ENCODE measurements at places on chromosomes 1 and 21.

DNA sequence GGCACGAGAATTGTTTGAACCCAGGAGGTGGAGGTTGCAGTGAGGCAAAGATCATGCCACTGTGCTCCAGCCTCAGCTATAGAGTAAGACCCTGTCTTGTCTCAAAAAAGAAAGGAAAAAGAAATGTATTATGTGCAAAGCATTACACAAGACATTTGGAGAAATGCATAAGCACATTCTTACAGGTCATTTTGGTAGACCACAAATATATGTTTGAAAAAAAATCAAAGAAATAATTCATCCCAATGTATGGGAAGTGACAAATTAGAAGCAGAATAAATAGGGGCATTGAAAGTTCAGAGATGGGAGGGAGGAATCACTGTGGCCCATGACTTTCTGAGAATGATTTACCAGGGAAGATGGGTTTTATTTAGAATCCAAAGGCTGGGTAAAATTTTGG lies 283.5 kb upstream of the ADAMTS5 start:
- no peak for DNase-seq

DNA sequence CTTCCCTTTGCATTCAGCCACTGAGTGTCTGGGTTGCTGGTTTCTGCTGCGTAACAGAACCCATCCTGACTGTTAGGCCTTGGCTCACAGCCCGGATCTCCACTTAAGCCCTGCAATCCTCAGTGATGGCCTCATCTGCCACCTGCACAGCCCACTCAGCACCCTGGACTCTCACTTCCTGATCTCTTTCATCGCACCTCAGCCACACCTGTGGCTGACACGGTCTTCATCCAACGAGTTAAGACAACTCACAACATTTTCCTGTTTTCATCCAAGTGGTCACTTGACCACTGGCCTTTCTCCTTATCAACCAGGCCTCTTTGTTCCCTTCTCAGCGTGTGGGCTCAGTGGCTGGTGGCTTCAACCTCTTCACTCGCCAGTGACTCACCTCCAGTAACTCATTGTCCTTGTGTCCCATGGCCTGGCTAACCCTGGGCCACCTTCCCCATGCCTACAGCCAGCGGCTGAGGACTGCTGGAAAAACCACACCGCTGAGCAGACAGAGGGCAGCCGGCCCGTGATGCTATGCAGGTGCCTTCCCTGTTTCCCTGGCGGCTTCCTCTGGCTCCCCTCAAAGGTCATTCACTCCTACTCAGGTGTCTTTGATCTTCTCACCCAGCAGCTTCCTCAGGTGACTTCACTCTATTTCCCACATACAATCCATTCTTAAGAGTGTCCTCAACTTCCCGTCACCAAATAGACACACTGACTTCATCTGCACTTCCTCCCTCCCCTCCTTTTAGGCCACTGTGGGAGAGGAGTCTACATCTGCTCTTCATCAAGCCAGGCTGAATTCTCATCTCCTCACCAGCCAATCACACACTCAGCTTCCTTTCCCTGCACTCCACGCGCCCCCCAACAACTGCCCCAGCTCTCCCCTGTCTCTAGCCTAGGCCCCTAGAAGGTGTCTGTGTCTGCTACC lies 19.9 kb upstream of the EDN2 start:
- DNase-seq: no peak

- no peak for DNase-seq
Measured at GRCh38 chr1:21517161-21517589, 8.0 kb downstream of the ALPL start.

DNA sequence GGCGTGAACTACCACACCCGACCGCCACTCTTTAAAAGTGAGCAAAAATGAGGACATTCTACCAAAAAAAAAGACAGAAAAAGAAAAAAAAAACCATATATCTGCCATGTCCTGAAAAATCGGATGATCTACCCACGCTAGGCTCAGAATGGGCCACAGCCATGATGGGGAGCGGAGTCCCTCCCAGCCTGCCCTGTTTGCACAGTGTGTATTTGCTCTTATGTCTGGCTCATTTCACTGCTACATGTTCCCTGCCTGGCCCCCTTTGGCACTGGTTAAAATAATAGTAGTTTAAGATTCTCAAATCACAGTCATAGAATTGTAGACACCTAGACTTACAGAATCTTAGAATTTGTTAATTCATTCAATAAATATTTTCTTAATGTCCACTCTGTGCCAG lies 121.9 kb downstream of the PTPRU start:
- no peak for DNase-seq

DNA sequence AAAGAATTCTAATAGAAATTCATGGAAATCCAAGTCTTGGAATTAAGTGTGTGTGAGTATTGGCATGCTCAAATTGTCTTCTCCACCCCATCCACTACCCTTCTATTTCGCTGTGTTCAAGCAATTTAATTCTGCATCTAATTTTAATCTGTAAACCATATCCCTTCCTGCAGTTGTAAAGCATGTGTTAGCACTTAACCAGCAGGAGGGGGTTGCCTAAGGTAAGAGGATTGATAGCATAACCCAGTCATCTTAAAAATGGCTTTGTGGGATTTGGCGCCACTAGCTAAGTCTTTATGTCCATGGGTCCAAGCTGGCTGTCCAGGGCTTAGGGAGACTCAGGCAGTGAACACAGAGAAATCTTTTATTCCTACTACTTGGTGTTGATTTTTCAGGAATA lies 210.3 kb downstream of the PTPRC start:
- DNase-seq: no peak

Measured in DMS 273 treated with DMSO at 0.1 percent for 48 hours (cell line).